ENCODE measurements at places on chromosomes 1 and 21.
A peak's percentile ranks its signal among the peaks of the same experiment; 100 is the strongest.

GRCh38 chr1:1833916-1834325 lies 55.7 kb upstream of the NADK start:
- DNase-seq = no peak

DNA sequence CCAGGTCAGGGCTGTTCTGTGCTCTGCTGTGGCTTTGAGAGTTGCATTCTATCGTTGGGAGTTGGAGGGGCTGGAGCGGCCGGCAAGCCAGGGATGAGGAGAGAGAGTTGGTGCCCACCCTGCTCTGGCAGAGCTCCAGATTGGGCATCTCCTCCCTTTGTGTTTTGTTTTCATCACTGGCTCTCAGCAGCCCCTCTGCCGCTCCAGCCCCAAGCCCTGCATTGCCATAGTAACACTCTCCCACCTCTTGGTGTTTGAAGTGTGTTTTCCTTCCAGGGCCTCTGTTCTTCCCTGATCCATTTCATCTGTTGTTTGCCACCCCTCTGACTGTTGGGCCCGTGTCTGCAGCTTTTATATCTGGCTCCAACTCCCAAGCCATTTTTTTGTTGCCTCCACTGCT lies 152.7 kb downstream of the URB2 start:
- DNase-seq = no peak

GRCh38 chr1:56509713-56510641 lies 69.4 kb downstream of the PLPP3 start:
- no peak for DNase-seq

GRCh38 chr1:42676534-42677087 lies 5.6 kb upstream of the YBX1 start:
- DNase-seq = no peak

GRCh38 chr1:86423473-86423872 lies 498 bp upstream of the CLCA2 start:
- DNase-seq = no peak

DNA sequence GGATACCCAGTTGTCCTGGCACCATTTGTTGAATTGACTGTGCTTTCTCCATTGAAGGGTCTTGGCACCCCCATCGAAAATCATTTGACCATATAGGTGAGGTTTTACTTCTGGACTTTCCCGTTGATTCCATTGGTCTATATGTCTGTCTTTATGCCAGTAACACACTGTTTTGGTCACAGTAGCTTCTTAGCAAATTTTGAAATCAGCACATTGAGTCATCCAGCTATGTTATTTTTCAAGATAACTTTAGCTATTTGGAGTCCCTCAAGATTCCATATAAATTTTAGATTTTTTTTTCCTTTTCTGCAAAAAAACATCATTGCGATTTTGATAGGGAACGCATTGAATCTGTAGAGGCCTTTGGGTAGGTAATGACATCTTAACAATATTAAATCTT lies 235.6 kb downstream of the SMYD3 start:
- no peak for DNase-seq

DNA sequence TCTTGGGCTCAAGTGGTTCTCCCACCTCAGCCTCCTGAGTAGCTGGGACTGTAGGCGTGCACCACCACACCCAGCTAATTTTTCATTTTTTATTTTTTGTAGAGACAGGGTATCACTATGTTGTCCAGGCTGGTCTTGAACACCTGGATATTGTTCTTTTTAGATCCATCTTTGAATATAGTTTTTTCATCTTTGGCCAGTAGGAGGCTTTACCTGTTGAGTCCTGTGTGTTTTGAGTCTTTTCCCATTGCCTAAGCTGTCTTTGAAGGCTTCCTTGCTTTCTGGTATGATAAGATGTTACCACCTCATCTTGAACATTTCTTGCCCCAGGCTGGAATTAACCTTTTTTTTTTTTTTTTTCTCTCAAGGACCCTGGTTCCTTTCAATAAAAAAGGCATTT lies 387.8 kb upstream of the RUNX1 start:
- DNase-seq = peak; percentile 4

DNA sequence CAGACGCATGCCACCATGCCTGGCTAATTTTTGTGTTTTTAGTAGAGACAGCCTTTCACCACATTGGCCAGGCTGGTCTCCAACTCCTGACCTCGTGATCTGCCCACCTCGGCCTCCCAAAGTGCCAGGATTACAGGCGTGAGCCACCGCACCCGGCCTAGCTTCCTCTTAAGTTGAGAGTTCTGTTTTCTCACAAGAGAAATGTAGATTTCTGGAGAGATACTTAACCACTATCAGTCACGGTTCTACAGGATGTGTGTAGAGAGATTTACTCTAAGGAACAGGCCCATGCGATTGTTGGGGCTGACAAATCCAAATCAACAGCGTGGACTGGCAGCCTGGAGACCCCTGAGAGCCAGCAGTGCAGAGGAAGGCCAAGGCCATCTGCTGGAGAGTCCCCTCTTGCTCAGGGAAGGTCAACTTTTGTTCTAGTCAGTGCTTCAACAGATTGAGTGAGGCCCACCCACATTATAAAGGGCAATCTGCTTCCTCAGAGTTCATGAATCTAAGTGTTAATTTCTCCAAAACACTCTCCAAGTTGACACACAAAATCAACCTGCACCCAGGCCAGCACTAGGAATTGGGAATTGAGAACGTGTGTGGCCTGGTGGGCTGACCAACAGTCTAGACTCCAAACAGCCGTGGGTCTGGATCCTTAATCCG lies 38.7 kb downstream of the CHAF1B start:
- no peak for DNase-seq

DNA sequence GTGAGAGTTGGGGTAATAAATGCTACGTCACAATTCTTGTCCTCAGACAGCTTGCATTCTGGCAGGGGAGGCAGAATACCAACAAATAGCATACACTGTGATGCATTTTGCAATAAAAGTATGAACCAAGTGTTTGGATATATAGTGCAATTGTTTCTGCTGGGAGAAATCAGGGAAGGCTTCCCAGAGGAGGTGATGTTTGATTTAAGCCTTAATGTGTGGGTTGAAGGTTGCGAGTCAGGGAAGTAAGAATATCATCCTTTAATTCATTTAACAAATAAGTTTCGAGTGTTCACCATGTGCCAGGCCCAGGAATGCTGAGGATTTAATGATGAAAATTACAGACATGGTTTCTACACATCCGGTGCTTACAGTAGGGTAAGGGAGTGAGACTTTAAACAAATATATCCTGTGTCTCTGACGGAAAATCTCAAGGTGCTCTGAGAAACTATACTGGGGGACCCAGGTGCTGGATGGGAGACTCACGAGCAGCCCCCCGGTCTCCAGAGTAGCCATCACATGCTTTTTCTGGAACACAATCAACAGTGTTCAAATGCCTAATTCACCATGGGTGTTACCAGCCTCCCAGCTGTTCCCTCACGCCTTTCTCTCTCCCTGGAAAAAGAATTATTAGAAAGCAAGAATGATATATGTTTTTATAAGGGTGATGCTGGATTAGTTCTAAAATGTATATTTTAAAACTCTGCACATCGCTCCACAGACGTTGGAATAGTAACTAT lies 31.7 kb downstream of the RASSF5 start:
- DNase-seq = no peak

GRCh38 chr1:206770531-206771337 lies at the start of gene IL19:
IL19 (plus strand) TSS chr1:206770773; CDS start chr1:206836663, 65,890 bp downstream.
- peak; percentile 30 for DNase-seq

- no peak for DNase-seq
These were observed 492.7 kb upstream of the USP24 start for GRCh38 chr1:55707846-55708245.

GRCh38 chr21:32626621-32627196 lies 14.5 kb upstream of the CFAP298 start:
- DNase-seq = peak; percentile 30
